ENCODE measurements at places on chromosomes 11 and 22.

DNA sequence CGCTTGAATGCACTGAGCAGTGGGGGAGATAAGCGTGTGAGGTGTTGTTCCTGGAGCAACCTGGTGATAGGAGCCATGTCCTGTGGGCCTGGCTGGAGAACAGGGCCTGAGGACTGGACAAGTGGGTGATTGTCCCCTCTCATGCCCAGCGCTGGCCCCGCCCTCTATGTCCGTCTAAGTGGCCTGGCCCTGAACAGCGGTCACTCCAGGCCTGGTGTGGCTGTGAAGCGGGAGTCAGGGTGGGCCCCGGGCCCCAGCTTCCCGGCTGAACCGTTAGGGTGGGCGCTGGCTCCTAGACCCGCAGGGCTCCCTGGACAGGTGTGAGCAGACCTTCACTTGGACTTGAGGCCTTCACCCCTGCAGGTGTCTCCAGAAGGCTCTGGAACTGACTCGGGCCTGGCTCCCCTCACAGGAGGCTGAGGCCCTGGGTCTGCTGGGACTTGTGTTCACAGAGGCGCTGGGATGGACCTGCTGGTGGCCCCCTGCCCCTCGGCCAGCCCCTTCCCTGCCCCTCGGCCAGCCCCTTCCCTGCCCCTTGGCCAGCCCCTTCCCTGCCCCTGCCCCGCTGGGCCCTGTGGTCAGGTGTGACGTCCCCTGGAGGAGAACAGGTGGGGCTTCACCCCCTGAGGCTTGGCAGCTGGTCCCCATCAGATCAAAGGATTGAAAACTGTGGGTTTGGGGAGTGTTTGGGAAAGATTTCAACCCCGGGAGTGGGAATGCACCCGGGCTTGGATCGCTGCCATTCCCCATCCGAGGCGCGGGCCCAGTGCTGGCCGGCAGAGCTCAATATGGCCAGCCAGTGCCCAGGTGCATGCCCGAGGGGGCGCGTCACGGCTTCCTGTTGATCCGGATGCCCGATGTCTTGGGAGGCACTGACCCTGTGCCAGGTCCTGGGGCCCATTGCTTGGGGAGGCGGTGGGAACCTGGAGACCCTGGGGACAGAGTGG, 3.2 kb upstream of the MUC6 start:
- no peak for DNase-seq

DNA sequence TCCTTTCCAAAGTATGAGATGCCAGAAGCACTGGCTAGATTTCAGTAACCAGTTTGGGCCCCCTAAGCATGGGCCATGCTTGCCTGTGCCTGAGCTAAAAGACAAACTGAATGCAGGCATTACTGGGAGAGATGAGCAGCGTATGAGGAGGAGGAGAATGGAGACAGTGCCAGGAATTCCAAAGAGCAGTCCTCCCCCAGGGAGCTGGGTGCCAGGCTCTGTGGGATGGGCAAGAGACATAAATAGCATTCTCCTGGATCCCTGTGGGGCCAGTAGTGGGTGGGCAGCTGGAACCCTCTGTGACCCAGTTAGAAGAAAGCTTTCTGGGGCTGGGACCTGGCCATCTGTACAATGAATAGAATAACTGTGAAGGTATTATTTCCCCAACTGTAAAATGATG, 235.6 kb downstream of the KCNA4 start:
- no peak for DNase-seq

DNA sequence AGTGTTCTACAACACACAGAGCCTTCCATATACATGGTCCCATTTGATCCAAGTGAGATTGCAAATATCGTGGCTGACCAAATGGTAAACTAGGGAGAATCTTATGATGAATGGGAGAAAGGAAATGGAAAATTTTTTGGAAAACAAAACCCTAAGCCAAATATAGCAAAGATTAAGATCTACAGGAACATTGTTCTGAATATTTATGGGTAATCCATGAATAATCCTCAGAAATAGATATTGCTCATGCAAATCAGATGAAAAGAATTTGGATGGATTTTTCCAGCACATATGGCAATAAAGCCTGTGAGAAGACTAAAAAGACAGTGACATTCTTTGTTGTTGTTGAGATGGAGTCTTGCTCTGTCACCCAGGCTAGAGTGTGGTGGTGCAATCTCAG, 21.7 kb upstream of the PRDM10 start:
- no peak for DNase-seq

- DNase-seq, result no peak
Measured at GRCh38 chr11:45795379-45795778, 9.6 kb upstream of the SLC35C1 start.

DNA sequence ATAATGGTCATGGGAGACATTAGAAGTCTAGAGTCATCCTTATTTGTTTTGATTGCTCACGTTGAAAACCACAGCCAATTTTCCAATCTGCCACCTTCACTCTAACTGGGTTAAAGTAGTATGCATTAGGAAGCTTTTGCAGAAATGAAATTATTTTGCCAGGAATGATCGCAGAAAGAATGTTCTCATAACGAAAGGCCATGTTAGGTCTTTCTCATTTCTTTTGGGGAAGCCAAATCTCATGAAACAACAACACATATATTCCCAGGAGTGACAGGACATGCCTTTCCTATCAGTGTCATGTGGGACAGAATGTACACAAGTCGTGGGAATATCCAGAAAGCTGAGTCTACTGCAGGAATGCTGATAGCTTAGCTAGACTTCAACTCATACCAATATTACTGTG, 386.3 kb downstream of the AASDHPPT start:
- no peak for DNase-seq

GRCh38 chr11:102577182-102577581, 46.6 kb upstream of the MMP7 start:
- no peak for DNase-seq

GRCh38 chr11:42422090-42422489, 889.7 kb upstream of the API5 start:
- DNase-seq, result no peak

GRCh38 chr22:25494774-25495173, 69.7 kb upstream of the GRK3 start:
- DNase-seq, result no peak

GRCh38 chr22:17786435-17787161, 12.3 kb upstream of the BID start:
- DNase-seq, result no peak

GRCh38 chr11:114368918-114369680, 31.2 kb downstream of the C11orf71 start:
- DNase-seq, result no peak

DNA sequence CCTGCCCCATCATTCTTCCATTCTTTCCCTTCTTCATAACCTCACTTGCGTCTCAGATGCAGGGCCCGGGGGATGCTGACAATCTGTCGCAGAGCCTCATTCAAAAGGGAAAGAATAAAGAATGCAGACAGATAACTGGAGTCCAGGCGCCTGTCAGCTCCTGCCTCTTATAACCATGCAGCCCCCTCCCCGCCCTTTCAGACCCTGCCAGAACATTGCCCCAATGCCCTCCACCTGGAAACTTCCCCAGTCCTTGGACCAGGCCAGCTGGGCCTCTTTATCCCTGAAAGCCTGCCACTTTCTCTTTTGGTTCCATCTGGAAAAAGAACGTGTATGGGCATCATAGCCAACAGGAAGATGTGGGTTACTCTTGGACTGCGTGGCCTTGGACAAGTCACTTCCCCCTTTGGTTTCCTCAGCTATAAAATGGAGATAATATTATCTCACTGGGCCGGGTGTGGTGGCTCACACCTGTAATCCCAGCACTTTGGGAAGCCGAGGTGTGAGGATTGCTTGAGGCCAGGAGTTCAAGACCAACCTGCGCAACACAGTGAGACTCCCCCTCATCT, 2.1 kb upstream of the TCF20 start:
- DNase-seq, result no peak

- DNase-seq, result no peak
Measured at GRCh38 chr22:19972652-19973550, 31.3 kb upstream of the TXNRD2 start.

- DNase-seq, result no peak
Measured at GRCh38 chr11:115893461-115894099, 389.4 kb upstream of the CADM1 start.

GRCh38 chr11:7251487-7251835, 243 bp upstream of the SYT9 start:
- no peak for DNase-seq

GRCh38 chr11:297051-297585, 2.2 kb downstream of the IFITM5 start:
- DNase-seq, result no peak

DNA sequence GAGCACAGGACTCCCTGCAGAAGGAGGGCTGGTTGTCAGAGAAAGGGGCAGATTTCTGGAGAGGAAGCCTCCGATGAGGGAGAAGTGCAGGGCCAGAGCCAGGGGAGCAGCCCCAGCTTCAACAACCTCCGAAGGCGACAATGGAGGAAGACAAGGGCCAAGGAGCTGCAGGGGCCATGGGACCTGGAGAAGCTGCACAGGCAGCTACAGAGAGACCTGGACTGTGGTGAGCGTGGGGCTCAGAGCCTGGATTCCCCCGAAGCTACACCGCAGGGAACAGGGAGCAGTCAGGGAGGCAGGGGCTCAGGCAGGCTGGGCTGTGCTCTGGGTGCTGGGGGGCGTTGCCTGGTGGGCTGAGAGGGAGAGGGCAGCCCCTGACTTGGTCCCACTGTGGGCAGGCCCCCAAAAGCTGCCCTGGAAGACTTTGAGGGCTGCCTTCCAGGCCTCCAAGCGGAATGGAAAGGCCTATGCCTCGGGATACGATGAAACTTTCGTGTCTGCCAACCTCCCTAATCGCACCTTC, 2.4 kb downstream of the TSGA10IP start:
- DNase-seq, result no peak

DNA sequence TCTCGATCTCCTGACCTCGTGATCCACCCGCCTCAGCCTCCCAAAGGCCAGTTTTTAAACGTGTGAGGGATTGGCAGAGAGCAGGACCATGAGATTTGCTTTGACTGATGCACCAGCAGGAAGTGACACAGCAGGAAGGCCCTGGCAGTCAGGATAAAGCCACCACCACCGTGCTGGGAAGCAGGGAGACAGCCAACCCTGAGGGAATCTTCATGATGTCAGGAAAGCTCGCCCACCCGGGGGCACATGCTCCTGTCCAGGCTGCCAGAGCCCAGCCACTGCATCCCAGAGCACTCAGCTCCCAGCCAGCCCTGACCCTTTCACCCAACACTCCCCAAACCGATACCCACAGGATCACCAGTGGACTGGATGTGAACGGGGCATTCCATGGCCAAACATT, 6.1 kb downstream of the TUBGCP6 start:
- DNase-seq, result no peak

GRCh38 chr11:43931717-43932039, 10.8 kb upstream of the C11orf96 start:
- DNase-seq, result no peak

DNA sequence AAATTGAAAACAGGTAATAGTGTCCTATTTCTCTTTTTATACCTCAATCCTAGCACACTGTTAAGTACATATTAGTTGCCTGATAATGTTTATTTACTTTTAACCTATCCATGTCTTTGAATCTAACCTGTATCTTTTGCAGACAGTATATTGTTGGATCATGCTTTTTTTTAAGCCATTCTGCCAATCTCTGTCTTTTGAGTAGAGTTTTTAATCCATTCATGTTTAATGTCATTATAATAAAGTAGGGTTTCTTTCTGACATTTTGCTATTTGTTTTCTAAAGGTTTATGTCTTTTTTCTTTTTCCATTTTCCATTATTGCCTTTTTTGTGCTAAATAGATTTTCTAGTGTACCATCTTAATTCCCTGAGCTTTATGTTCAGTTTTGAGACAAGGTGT, 23.8 kb upstream of the DEPDC7 start:
- no peak for DNase-seq

DNA sequence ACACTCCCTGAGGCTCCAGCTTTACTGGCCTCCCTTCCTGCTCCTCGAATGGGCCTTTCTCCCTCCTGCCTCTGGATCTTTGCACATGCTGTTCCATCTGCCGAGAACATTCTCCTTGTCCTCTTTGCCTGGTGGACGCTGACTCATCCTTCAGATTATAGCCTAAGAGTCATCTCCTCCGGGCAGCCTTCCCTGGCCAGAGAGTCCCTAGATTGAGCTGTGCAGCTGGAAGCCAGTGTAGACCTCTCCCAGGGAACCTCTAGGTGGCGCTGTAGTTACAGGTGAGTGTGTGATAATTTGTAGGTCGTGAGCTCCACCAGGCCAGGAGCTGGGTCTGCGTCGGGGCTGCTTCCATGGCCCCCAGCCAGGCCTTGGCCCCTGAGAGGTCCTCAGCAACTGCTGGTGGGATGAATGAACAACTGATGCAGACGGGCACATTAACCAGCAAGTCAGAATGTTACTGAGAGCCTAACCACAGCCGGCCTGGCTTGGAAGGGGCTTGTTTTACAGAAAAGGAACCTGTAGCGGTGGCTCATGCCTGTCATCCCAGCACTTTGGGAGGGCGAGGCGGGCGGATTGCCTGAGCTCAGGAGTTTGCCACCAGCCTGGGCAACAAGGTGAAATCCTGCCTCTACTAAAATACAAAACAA, 8.7 kb downstream of the PNPLA5 start:
- DNase-seq, result no peak

GRCh38 chr11:125071435-125071834, 8.3 kb downstream of the SLC37A2 start:
- DNase-seq, result no peak

DNA sequence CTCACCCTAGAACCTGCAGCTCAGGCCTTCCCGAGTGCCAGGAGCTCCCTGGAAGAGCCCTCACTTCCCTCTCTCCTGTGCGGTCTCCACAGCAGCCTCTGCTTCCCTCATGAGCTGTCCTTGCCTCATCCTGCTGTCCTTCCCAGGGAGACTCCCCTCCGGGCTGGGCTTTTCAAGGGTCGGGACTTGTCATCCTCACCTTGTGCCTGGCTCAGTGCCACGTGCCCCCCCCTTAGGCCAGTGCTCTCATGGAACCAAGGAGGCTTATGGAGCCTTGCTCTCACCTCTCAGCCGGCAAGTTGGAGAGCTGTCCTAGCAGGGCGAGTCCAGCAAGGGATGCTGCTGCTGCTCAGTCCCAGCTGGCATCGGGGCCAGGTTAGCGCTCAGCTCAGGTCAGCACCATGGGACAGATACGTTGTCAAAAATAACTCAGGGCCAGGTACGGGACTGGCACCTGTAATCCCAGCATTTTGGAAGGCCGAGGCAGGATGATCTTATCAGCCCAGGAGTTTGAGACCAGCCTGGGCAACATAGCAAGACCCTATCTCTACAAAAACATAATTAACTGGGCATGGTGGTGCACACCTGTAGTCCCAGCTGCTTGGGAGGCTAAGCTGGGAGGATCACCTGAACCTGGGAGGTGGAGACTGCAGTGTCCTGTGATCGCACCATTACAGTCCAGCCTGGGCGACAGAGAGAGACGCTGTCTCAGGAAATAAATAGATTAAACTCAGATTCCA, 13.6 kb downstream of the CTTN start:
- DNase-seq, result no peak

- DNase-seq, result peak; percentile 57
Measured at GRCh38 chr11:65477149-65477965, 21.5 kb upstream of the MALAT1 start.
